ENCODE measurements at places on chromosomes 13 and 19.
A peak's percentile ranks its signal among the peaks of the same experiment; 100 is the strongest.

GRCh38 chr19:1155352-1156304 is 18.4 kb downstream of the SBNO2 start:
- no peak for DNase-seq

- peak; percentile 49 for DNase-seq
Measured at GRCh38 chr13:99176309-99177276, 24.1 kb upstream of the UBAC2 start.

GRCh38 chr19:801861-802497 is 4.7 kb downstream of the PTBP1 start:
- DNase-seq, result no peak

- no peak for DNase-seq
Measured at GRCh38 chr13:112938680-112939079, 30.3 kb upstream of the MCF2L start.

GRCh38 chr19:30367421-30367820 is 4.8 kb upstream of the ZNF536 start:
- DNase-seq, result no peak

GRCh38 chr19:48817585-48818124 is 6.8 kb upstream of the BCAT2 start:
- no peak for DNase-seq

- no peak for DNase-seq
Measured at GRCh38 chr13:110265341-110265681, 41.6 kb downstream of the COL4A1 start.

DNA sequence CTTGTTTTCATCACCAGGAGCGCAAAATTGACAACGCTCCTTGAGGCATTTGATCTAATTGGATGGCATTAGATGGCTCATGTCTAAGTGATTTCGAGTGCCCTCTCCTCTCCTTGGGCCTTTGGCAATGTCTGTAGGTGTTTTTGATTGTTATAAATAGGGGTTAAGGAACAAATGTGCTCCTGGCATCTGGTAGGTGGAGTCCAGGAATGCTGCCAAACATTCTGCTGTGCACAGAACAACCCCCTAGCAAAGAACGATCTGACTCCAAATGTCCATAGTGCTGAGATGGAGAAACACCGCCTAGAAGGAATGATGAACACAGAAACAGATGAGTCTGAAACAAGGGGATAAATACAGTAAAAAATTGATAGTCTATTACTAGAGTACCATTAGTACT is 68.0 kb upstream of the C1QTNF9B start:
- DNase-seq, result no peak

GRCh38 chr13:41503356-41503755 is 46.0 kb downstream of the RGCC start:
- no peak for DNase-seq

DNA sequence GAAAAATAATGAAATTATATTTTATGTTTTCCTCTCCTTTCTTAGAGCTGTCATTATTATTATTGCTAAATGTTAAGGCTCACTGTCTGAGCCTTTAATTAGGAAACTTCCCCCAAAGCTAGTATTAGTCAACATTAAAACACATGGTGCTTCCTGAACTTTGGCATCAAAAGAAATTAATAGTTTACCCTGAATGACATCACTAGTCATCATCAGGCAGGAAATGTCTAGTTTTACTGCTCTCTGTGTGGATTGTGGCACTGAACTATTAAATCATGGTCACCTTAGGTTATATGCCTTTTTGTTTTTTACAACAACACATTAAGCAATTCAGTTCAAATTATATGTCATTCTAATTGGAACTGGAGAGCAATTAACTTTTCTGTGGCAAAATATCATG is 595.5 kb downstream of the SLITRK1 start:
- no peak for DNase-seq

DNA sequence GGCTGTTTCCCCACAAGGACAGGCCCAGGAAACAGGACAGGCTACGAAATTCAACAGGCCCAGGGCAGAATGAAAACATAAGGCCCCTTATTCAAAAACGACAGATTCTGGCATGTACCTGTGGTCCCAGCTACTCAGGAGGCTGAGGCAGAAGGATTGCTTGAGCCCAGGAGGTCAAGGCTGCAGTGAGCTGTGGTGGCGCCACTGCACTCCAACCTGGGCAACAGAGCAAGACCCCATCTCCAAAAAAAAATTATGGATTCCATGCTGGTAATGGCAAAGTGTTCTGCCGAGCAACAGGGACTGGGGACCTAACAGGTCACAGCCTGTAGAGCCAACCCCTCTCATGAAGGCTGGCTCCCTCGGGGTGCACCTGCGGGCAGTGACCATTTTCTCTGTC is 52.6 kb upstream of the USE1 start:
- no peak for DNase-seq

- DNase-seq, result no peak
Measured at GRCh38 chr13:37379841-37380240, 218.7 kb downstream of the POSTN start.

DNA sequence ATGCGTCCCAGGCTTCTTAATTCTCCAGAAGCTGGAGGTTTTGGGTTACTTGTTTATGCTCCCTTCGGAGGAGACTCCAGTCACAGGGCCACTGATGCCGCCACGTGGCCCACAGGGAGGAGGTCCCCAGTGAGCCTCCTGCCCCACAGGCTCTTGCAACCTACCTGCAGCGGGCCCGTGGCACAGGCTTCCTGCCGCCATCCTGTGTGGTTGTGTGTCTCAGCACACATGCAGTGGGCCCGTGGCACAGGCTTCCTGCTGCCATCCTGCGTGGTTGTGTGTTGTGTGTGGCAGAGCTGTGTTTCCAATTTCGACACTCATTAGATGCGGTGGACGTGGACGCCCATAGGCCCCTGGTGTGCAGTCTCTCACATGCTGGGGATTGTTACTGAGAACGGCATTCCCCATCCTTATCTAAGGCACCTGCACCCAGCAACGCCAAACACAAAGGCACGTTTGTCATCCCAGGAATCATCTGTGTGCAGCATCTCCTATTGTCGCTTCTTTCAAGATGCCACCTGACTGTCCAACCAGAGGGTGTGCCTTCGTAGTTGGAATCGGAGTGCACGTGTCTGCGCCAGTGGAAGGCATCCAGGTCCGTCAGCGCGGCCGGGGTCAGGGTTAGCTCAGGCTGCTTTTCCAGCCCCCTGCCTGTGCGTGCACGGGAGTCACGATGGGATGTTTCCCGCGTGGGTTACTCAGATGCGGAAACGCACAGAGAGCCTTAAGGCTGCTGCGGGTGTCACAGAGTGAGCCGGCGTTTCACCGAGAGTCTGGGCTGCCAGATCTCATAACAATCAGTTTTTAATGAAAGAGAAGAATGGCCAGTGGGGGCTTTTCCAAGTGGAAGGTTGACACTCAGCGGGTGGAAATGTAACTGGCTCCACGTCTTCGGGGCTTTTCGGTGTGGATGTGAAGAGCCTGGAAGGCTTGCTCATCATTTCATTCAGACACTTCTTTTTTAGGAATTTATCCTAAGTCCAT is 119.8 kb downstream of the ATP11A start:
- DNase-seq, result no peak

DNA sequence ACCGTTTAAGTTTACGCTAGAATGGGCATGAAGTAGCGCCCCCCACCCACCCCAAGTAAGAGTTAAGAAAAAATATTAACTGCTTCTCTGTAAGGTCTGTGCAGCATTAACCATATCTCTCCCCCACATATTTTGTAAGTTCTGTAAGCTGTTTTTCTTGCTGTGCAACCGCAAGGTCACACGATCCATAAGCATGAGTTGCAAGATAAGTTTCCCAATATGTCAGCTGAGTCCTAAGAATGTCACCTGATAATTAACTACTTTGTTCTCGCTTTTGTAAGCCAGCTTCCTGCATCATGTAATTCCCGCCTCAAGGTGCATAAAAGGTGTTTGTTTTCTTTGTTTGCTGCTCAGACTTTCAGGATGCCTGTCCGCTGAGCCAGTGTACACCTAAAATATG is 187.0 kb downstream of the MYO16 start:
- no peak for DNase-seq

- peak; percentile 48 for DNase-seq
Measured at GRCh38 chr19:55579766-55580621, 654 bp downstream of the ZNF579 start.

- DNase-seq, result no peak
Measured at GRCh38 chr13:80133631-80134261, 207.2 kb downstream of the SPRY2 start.

DNA sequence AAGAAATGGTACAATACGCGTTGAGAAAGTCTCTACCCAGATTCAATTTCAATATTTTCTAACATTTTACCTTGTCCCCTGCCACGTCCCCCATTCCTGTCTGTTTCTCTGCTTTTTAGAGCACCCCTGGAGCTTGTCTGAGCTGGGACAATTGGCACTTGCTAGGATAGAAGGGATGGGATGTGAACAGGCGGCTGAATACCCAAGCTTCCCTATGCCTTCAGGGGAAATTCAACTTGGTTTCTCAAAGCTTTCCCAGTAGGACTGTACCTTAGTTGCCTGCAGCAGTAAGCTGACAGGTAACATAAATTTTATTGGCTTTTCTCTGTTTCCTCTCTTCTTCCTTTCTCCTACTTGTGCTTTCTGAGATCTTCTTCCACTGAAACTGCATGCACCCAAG is 1663.3 kb downstream of the EFNB2 start:
- no peak for DNase-seq

GRCh38 chr19:6020972-6021805 is 43.2 kb upstream of the RANBP3 start:
- DNase-seq, result no peak

GRCh38 chr19:20060282-20060681 is 17.5 kb upstream of the ZNF90 start:
- DNase-seq, result no peak

GRCh38 chr13:21530656-21531055 is 71.6 kb upstream of the ZDHHC20 start:
- DNase-seq, result no peak

GRCh38 chr13:98528663-98529064 is 48.2 kb downstream of the STK24 start:
- DNase-seq, result no peak

DNA sequence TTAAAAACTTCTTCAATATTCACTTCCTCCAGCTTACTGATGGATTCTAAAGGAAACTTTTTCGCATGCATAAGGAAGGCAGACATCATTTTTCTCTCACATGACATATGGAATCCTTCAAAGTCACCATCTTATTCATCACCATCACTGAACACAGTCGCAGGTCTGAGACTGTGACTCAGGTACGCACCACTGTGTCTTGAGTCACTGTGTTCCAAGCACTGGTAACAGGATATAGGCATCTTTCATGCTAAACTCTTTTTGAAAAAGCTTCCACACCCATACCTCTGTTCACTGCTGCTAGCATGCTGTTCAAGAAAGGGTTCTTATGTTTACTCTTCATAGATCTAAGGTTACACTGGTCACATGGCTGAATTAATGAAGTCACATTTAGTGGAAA is 67.0 kb upstream of the SIAH3 start:
- no peak for DNase-seq

DNA sequence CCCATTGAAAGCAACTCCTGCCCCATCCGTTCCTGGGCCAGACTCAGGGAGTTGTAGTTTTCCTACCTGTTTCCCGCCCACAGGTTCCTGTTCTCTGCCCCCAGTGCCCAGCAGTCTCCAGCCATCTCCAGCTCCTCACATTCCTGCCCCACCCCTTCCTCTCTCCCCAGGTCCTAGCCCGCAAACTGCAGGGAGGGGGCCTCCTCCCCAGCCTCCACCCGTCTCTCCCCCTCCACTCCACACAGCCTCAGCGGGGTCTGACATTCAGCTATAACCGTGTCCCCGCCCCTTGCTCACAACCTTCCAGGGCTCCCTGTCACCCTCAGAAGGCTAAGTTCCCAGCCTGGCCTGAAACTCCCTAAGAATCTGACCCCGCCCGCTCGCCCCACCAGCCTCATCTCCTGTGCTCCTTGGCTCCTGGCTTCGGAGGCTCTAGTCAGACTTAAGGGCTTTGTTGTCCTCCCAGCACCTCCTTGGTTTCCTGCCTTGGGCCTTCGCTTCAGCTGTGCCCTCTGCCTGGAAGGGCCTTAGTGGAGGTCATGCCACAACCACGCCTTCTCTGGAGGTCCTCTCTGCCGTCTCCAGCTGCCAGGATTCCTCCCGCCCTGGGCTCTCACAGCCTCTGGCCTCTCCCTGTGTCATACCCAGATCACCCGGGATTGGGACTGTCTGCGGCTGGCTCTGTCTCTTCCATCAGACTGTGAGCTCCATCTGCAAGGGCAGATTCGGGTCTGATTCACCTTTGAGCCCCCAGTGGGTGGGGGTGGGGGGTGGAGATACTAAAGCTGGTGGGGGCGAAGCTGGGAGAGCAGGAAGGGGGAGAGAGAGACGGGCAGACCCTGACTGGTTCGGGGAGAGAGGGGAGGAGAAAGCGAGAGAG is 5.1 kb upstream of the SPACA6 start:
- peak; percentile 53 for DNase-seq

GRCh38 chr13:102815788-102816187 is 16.9 kb downstream of the BIVM start:
- DNase-seq, result no peak

DNA sequence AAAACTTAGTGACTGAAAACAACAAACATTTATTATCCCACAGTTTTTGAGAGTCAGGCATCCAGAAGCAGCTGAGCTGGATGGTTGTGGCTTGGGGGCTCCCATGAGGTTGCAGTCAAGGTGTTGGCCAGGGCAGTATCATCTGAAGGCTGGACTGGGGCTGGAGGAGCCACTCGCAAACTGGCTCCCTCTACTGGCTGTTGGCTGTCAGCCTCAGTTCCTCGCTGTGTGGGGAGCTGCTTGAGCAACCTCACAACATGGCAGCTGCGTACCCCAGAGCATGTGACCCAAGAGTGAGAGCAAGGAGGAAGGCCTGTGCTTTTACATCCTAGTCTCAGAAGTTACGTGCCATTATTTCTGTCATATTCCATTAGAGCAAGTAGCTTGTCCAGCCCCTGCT is 9.7 kb downstream of the YJU2 start:
- no peak for DNase-seq

DNA sequence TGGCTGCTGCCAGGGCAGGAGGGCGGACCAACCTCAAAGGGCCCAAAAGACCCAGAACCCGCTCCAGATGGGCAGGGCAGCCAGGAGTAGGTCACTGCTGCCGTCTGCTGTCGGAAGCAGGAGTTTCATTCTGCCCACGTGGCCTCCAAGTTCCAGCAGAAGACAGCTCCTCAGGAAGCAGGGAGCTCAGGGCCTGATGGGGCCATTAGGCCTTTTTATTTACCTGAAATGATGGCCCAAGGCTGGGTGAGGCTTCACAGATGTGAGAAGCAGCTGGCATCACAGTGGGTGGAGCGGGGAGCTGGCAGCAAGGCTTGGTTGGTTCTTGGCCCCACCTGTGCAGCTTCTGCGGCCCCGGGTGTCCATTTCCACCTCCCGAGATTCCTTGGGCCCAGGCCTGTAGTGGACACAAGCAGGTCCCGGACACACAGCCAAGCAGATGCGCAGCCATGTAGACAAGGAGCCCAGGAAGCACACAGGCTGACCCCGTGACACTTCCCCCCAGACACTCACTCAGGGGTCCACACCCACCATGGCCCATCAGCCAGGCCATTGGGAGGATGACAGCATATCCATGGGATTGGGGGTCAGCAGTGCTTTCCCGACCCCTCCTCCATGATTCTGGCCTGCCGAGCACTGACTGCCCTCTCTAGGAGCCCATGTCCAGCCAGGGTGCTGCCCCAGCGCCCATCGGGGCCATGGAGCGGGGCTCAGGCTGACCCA is 26.4 kb downstream of the C13orf46 start:
- DNase-seq, result no peak
